ENCODE measurements at places on chromosomes 16 and 17.

DNA sequence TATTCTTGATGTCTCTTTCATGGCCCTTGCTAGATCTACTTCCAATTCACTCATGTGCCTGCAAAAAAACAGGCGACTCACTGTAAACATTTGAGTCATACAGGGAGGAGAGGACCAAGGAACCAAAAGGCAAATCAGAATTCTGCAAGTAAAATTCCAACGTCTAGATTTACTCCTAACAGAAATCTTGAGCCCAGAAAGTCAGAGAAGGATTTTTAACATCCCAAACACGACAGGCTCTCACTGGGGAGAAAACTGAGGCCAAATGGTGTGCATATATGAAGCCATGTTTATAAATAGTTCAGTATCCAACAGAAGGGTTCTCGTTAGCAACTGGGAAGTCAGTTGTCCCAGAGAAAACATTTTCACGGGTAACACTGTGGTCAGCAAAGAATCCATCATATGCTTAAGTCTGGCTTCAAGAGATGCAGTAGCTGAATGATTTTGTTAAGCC, 40.1 kb downstream of the LITAF start:
- DNase-seq: no peak

DNA sequence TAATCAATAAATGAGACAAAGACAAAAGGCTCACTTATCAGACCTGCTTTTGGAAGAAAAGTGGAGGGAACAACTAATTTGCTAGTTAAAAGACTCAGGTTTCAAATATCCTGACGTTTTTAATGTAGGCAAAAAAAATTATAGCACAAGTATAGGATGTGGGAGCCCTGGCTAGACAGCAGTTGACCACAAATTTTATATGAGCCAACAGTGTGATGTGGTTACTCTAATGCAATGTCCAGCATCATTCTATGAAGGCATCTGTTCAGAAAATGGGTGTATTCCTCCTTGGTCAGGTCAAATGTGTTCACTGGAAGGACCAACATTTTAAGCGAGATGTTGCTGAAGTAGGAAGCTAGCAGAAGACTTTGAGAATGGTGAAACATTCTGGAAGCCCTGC, 237.4 kb downstream of the MAP2K6 start:
- no peak for DNase-seq

GRCh38 chr17:56020369-56020768, 132.9 kb upstream of the ANKFN1 start:
- no peak for DNase-seq

DNA sequence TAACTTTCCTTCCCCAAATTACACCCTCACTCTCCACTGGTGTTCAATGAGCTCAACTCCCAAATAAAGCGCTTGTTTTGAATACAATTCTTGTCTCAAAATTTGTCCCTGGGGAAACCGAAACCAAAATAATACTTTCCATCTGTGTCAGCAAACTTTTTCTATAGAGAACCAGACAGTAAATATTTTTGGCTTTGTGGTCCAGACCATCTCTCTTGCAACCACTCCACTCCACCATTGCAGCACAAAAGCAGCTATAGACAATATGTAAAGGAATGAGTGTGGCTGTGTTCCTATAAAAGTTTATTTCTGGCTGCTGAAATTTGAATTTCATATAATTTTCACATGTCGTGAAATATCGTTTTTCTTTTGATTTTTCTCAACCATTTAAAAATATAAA, 84.6 kb upstream of the ERCC4 start:
- no peak for DNase-seq

DNA sequence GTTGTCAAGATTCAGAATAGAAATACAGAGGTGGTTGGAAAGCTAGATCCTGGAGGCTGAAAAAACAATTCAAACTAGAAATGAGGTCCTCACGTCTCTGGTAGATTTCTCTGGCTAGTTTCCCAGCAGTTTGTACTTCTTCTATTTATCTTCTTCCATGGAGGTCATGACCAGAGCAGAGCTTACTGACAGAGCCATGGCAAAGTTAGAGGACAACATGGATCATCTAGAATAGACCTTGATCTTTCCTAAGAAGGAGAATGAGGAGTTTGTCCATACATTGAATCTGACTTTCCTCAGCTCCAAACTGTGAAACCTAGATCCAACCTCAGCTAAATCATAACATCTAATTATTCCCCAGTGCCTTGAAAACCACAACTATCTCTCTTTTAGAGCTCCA, 900.8 kb upstream of the GOT2 start:
- DNase-seq: no peak

- no peak for DNase-seq
Measured at GRCh38 chr17:3922765-3923164, 6.5 kb upstream of the P2RX1 start.

DNA sequence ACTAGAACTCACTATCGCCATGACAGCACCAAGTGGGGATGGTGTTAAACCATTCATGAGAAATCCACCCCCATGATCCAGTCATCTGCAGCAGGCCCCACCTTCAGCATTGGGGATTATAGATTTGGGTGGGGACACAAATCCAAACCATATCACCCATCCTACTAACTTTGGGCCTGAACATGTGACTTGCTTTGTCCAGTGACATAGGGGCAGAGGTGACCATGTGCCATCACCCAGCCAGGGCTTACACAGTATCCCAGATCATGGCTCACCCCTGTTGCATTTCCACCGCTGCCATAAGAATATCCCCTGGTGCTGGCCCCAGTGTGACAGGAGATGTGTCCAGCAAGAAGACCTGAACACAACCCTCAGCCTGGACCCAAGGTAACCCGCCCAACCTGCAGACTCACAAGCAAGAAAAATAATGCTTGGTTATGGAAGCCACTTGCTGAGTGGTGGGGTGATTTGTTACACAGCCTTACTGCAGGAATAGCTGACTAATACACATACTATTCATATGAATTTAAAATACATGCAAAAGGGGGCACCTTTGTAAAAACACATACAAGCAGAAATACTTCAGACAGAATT, 130.9 kb downstream of the GSG1L start:
- no peak for DNase-seq

DNA sequence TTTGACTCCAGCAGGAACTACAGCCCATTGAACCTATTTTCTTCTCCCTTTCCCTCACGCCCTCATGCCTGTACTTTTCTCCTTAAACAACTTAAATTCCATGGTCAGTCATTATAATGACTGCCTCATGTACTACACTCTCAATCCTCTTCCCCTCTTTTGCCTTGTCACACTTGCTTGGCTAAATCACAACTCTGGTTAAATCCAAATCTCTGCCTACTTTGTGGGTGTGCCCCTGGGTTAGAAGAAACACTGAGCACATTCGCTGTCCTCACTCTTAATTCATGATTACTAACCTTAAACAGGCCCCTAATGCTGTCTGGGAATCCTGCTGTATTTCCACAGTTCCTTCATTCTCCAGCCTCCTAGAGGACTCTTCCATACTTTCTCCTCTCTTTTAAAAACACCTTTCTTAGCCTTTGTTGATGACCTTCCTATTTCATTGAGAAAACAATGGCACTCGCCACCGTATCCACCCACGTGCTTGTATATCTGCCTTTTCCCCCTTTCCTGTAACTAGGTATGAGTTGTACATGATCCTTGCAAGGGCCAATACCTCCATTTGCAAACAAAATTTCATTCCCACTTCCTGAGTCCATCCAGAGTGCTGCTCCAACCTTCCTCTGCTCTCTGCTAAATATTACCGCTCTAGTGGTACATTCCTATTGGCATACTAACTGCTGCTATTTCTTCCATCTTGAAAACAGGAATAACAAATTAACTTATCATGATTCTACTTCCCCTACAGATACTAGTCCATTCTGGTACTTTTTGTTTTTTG, 28.9 kb downstream of the ZNRF1 start:
- no peak for DNase-seq

DNA sequence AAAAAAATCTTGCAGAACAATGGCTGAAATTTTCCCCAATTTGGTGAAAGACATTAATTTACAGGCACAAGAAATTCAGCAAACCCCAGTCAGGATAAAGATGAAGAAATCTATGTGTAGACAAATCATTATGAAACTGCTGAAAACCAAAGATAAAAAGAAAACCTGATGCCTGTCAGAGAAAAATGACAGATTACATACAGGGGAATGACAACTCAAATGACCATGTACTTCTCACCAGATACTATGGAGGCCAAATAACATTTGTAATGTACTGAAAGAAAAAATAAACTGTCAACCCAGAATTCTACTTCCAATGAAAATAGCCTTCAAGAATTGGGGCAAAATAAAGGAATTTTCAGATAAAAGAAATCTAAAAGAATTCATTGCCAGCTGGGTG, 7.2 kb upstream of the XAF1 start:
- DNase-seq: no peak

DNA sequence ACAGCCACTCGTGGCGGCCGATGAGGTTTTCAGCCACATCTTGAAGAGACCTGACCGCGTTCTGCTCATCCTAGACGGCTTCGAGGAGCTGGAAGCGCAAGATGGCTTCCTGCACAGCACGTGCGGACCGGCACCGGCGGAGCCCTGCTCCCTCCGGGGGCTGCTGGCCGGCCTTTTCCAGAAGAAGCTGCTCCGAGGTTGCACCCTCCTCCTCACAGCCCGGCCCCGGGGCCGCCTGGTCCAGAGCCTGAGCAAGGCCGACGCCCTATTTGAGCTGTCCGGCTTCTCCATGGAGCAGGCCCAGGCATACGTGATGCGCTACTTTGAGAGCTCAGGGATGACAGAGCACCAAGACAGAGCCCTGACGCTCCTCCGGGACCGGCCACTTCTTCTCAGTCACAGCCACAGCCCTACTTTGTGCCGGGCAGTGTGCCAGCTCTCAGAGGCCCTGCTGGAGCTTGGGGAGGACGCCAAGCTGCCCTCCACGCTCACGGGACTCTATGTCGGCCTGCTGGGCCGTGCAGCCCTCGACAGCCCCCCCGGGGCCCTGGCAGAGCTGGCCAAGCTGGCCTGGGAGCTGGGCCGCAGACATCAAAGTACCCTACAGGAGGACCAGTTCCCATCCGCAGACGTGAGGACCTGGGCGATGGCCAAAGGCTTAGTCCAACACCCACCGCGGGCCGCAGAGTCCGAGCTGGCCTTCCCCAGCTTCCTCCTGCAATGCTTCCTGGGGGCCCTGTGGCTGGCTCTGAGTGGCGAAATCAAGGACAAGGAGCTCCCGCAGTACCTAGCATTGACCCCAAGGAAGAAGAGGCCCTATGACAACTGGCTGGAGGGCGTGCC, 30.1 kb downstream of the CIITA start:
- DNase-seq: no peak

- no peak for DNase-seq
Measured at GRCh38 chr16:930511-930910, 40.3 kb downstream of the LMF1 start.

GRCh38 chr17:57086069-57086930, 1.3 kb downstream of the AKAP1 start:
- peak; percentile 5 for DNase-seq

DNA sequence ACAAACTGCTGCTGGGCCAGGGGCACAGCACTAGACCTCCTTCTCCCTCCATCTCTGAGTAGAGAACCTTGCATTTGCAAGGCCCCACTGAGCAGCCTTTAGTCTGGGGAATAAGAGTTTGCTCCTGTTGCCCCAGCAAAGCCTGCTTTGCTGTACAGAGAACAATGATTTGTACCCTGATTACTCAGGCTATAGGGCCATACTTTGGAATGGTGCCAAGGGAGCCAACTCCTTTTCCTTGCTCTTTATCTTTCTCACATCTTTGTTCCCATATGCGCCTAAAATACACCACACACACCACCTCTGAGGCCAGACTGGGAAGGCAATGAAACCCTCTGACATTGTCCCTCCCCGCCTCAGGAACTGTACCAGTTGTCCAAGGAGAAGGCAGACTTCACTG, 21.2 kb downstream of the LIG3 start:
- no peak for DNase-seq

GRCh38 chr16:66441586-66442375, 14.7 kb downstream of the BEAN1 start:
- no peak for DNase-seq

DNA sequence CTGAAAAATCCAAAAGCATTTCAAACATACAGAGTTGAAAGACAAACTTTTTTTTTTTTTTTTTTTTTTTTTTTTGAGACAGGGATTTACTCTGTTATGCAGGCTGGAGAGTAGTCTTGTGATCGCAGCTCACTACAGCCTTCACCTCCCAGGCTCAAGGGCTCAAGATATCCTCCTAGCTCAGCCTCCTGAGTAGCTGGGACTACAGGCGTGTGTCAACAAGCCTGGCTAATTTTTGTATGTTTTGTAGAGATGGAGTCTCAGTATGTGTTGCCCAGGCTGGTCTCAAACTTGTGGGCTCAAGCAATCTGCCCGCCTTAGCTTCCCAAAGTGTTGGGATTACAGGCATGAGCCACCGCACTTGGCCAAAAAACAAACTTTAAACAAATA, 64.2 kb upstream of the KIFC3 start:
- DNase-seq: no peak

GRCh38 chr17:29181226-29181625, 1.0 kb upstream of the MYO18A start:
- DNase-seq: no peak

- no peak for DNase-seq
Measured at GRCh38 chr17:48556576-48557401, 11.9 kb upstream of the HOXB2 start.

GRCh38 chr16:79451196-79451816, 149.2 kb downstream of the MAF start:
- DNase-seq: no peak

DNA sequence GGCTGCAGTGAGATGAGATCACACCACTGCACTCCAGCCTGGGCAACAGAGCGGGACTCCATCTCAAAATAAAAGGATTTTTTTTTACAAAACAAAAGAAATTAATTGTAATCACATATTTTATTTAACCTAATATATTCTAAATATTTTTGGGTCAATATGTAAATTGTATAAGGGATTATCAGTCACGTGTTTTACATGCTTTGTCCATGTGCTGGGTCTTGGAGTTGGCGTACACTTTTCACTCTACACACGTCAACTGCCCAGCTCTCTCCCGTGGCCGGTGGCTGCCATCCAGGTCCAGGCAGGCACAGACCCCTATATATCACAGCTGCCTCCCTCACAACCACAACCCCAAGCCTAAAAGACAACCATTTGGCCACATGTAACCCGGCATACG, 68.1 kb downstream of the RBFOX3 start:
- DNase-seq: no peak

DNA sequence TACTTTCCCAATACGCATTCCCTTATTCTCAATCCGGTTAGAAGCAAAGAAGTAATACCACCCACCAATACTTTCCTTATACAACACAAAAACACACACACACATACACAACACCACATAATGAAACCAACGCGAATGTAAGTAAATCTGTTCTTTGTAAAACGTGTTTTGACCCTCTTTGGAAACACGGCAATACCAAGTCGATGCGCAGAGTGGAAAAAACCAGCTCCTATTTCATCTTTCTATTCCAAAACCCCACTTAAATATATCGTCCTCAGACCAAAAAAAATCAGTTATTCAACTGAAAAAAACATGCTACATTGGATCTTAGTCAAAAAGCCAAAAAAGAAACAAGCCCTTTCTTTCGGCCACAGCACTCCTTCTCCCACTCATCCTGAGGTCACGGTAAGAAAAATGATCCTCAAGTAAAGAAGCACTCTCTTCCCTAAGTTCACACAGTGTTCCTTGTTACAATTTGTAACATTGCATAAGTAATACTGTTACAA, 31.0 kb upstream of the ARL4D start:
- DNase-seq: no peak

All from effector CD4-positive, alpha-beta T cell (primary cell).